PC-3 (cell line): ENCODE measurements at places on chromosomes 2 and 18. TPM values are rescaled to one million over a fixed set of nuclear protein-coding genes. Genes with fewer than 3 reads are reported as not detected.
A peak's percentile ranks its signal among the peaks of the same experiment; 100 is the strongest.

EGR4 gene
- not detected in 2 replicates for total RNA-seq

GRCh38 chr2:133591164-133591563 is 22.9 kb upstream of the NCKAP5 start:
- no peak for DNase-seq

UGT1A7 gene
- total RNA-seq: not detected in 2 replicates

GRCh38 chr2:158046121-158046880 is 55.4 kb upstream of the UPP2 start:
- no peak for DNase-seq

- no peak for DNase-seq
These were observed 751.3 kb downstream of the SOCS6 start for GRCh38 chr18:71040161-71040560.

DNA sequence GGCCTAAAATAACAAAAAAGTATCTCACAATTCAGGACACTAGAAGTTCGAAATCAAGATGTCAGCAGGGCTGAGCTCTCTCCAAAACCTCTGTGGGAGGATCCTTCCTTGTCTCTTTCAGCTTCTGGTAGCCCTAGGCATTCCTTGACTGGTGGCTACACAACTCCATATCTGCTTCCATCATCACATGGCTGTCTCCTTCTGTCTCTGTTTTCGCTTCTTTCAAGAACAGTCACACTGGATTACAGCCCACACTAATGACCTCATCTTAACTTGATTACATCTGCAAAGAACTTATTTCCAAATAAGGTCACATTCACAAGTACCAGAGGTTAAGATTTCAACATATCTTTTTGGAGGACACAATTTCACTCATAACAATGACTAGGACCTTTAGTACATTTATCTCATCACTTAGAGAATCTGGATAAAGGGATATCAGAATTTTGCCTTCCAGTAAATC is 275.2 kb downstream of the IRS1 start:
- DNase-seq: no peak

- peak; percentile 20 for DNase-seq
These were observed 770 bp downstream of the NBAS start for GRCh38 chr2:15560140-15560987.

- DNase-seq: no peak
These were observed 26.4 kb upstream of the CYTIP start for GRCh38 chr2:157470321-157470720.

TANC1 gene
- total RNA-seq: 17.6 and 18.7 TPM in 2 replicates

ZNF385B gene
- total RNA-seq: 0.81 and 2.4 TPM in 2 replicates
